ENCODE measurements at places on chromosomes 1 and 21.

- no peak for DNase-seq
Observed at GRCh38 chr1:84488107-84488506, 9.0 kb downstream of the RPF1 start.

- no peak for DNase-seq
Observed at GRCh38 chr1:71224741-71225377, 144.0 kb upstream of the ZRANB2 start.

DNA sequence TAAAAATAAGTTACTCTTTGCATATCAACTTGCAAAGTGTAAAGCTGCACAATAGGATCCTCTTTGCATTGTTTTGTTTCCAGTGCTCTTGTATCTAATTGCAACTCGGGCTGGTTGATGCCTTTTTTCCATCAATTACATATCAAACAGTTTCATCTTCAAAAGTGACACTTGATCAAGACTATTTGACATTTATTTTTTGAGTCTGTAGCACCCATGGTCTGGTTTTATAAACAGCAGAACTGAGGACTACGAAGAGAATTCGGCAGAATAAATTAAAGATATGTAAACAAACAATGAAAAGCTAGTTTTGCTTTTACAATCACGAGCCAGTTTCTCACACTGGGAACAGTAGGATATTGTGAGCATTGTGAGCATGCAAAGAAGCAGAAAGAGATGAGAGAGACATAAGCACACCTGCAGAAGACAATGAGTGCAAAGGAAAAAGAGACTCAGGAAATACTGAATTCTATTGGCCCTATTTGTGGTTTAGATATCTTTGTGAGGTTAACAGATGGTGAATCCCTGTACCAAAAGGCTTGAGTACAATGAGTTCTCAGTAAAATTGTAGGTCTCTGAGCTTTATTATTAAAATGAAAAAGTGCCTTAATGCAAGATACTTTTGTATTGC lies 45.4 kb downstream of the RPL5 start:
- DNase-seq: no peak

DNA sequence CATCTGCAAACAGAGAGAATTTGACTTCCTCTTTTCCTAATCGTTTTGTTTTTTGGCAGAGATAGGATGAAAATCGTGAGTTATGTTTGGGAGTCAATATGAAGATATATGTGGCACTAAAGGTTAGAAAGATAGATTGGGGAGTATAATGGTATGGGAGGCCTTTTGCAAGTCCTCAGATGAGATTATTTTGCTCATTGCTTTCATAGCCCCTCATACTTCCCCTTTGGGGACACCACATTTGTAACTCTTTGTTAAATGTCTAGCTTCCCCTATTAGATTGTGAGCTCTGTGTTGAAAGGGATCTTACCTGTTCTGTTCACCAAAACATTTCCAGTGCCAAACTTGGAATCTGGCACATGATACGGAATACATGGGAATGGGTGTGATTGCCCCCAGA lies 30.2 kb downstream of the RAVER2 start:
- no peak for DNase-seq

- DNase-seq: no peak
Observed at GRCh38 chr1:60390593-60391282, 317.2 kb upstream of the C1orf87 start.

All from AG09319 (cell line).